ENCODE measurements at places on chromosomes 11 and 22.

DNA sequence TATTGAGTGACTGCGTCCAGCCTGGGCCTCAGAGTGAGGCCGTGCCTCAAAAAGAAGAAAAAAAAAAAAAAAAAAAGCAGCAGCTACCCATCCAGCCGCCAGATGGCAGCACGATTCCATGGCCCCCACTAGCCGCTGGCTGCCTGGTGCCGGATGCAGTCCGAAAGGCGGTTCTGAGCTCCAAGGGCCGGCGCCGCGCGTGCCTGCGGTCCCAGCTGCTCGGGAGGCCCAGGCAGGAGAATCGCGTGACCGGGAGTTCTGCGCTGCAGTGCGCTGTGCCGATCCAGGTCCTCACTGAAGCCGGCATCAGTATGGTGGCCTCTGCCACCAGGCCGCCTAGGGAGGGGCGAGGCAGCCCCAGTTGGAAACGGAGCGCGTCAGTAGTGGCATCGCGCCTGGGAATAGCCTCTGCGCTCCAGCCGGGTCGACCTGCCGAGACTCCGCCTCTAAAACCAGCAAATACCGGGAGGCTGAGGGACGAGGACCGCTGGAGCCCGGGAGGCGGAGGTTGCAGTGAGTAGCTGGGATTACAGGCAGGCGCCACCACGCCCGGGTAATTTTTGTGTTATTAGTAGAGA lies 19.3 kb downstream of the SCARF2 start:
- DNase-seq: peak; percentile 56

- DNase-seq: no peak
These were observed 43.4 kb downstream of the SCUBE2 start for GRCh38 chr11:9047964-9048523.

DNA sequence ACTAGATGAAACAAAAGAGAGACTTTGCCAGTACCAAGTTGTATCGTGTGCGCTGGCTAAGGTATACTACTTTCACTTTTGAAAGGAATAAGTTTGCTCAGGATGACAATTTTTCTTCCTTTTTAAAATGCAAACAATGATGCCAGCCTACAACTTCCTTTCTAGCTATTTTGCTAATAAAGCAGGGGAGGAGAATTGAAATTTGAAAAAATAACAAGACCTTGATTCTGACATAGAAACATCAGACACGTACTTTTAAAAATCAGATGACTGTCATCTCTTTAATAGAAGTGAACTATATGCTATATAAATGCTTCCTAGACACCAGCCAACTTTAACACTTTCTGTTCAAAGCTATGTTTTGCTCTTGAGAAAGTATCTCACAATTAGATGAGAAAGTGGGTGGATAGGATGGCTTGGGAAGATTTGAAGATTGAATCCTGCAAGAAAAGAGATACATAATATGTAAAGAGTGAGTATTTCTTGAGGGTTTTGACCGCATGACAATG lies 41.7 kb upstream of the BLID start:
- DNase-seq: no peak

DNA sequence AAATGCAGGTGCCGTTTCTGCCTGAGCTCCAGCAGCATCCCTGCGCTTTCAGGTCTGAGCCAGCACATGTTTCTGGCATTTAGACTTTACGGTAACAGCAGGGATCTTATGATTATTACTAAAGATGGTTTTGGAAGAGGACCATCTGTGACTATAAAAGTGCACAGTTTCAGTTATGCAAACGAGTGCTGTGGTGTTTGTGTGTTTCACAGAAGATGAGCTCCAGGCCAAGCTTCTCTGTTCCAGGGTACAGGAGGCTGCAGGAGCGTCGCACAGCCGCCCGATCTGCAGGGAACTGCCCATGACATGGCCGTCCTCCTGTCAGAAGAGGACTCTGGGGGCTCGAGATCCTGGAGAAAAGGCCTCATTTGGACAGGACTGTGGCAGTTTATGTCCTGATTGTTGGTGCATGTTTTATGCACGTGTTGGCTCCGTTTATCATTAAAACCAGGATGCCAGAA lies 297.3 kb downstream of the TBC1D22A start:
- DNase-seq: no peak

- DNase-seq: no peak
These were observed 492.2 kb upstream of the B3GAT1 start for GRCh38 chr11:134904103-134904790.

GRCh38 chr11:1632053-1632714 lies 2.6 kb downstream of the KRTAP5-5 start:
- no peak for DNase-seq

DNA sequence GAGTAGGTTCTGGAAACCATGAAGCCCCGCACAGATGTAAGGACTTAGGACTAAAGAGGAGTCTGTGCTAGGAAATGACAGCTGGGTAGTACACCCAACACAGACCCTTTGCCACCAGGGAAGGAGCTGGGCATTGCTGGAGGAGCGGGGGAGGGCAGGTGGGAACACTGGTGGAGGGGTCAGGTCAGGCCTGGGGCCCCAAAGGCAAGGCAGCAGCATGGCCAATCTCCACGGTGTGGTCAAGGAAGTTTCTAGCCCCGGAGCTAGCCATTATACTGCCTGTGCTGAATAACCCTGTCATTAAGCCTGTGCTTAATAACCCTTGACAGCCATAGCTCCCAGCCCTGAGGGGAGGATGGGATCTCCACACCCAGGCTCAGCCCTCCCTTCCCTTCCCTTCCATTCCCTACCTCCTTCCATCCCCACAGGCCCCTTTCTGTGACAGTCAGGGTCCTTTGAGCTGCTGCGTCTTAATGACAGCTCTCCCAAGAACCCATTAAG lies 2.1 kb downstream of the TMPRSS4 start:
- no peak for DNase-seq

- no peak for DNase-seq
These were observed 12.0 kb upstream of the RBX1 start for GRCh38 chr22:40939202-40939601.

- no peak for DNase-seq
These were observed 1.6 kb upstream of the PAX6 start for GRCh38 chr11:31812383-31813381.

DNA sequence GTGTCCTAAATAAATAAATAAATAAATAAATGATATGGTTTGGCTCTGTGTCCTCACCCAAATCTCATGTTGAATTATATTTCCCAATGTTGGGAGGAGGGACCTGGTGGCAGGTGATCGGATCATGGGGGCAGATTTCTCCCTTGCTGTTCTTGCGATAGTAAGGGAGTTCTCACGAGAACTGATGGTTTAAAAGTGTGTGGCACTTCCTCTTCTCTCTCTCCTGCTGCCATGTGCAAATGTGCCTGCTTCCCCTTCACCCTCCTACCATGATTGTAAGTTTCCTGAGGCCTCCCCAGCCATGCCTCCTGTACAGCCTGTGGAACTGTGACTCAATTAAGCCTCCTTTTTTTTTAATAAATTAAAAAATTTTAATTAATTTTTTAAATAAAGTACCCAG lies 138.2 kb downstream of the FBXO7 start:
- DNase-seq: no peak

GRCh38 chr11:112958670-112959069 lies 2.5 kb upstream of the NCAM1 start:
- no peak for DNase-seq
